ENCODE measurements at places on chromosomes 12 and 14. TPM values are rescaled to one million over a fixed set of nuclear protein-coding genes. Genes with fewer than 3 reads are reported as not detected.

Gene ALDH2
- total RNA-seq: 47.7 TPM

Gene CD163L1
- under 0.01 TPM for total RNA-seq

Gene ZNF268
- 28.4 TPM for total RNA-seq

Gene HCAR2
- total RNA-seq: not detected

Gene DCN
- 87.0 TPM for total RNA-seq

Gene ALX1
- total RNA-seq: 3.8 TPM

Gene TCP11L2
- 17.9 TPM for total RNA-seq

Gene SLC2A13
- total RNA-seq: 27.2 TPM

Gene WIF1
- 3.3 TPM for total RNA-seq
